ENCODE measurements at places on chromosomes 1 and 21. TPM values are rescaled to one million over a fixed set of nuclear protein-coding genes. Genes with fewer than 3 reads are reported as not detected.
A peak's percentile ranks its signal among the peaks of the same experiment; 100 is the strongest.

Gene NHLH1
- total RNA-seq, result 0.45 TPM

DNA sequence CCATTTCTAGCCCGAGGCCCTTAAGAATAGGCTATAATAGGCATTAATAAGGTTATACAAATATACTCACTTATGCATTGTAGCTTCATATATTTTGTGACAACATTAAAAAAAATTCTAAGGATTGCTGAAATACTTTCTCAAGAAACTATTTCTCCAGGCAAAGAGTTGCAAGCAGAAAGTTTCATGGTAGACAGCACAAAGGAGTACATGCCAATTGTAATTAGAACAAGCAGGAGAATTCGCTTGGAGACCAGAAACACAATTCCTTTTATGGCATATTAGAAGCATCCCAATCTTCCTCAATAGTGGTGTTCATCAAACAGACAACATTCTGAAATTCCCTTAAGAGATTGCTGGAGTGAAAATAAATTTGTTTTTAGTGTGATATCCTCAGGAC, 122.8 kb downstream of the CRB1 start:
- H3K36me3 ChIP-seq, result no peaks in the 10 kb centered on the region
- peak overlapping the region; percentile 60 for H3K27ac ChIP-seq
- peaks cover 26% of the 10 kb centered on the region for H3K4me1 ChIP-seq
- H3K27me3 ChIP-seq, result peaks cover 2% of the 10 kb centered on the region

Gene MPL
- not detected for total RNA-seq

- peaks cover 5% of the 10 kb centered on the region for H3K4me1 ChIP-seq
- no peaks in the 10 kb centered on the region for H3K36me3 ChIP-seq
Measured at GRCh38 chr1:47184090-47184821, 5.6 kb downstream of the PDZK1IP1 start.

- no peak overlapping the region for H3K27ac ChIP-seq
- H3K4me3 ChIP-seq, result no peak overlapping the region
- H3K36me3 ChIP-seq, result no peaks in the 10 kb centered on the region
- peaks cover 53% of the 10 kb centered on the region for H3K27me3 ChIP-seq
- H3K4me1 ChIP-seq, result peaks cover 2% of the 10 kb centered on the region
Measured at GRCh38 chr1:220751111-220751510, 3.0 kb downstream of the MTARC2 start.

DNA sequence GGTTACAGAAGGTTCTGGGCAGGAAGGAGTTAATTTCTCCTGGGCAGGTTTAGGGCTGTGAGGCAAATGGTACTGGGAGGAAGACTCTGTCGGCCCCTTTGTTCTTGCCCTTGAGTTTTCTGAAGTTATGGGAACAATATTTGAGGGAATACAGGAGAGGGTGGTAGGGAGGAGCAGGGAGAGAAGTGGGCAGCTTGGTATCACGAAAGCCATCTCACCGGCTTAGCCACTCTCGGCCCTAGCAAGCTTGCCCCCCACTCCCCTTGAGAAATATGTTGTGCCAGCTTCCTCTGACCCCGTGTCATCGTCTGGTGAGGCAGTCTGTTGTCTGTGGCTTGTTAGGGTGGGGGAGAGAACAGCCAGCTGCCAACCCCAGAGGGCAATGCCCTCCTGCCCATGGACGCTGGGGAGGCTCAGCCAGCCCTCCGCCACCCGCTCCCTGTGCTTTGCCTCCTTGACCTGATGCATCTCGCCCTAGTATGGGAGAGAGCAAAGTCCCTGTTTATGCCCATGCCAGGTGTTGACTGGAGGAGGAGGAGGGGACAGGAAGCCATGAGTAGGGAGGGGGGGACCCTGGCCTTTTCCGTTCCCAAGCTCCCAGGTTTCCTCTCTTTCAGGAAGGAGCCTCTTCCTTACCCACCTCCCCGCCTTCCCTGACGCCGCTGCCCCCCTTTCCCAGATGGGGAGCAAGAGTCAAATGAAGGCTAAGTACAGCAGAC, 1.2 kb downstream of the EFNA1 start:
- H3K4me3 ChIP-seq, result peak overlapping the region; percentile 73
- H3K36me3 ChIP-seq, result no peaks in the 10 kb centered on the region
- peaks cover 21% of the 10 kb centered on the region for H3K27me3 ChIP-seq
- peak overlapping the region; percentile 14 for H3K27ac ChIP-seq
- H3K4me1 ChIP-seq, result peaks cover 34% of the 10 kb centered on the region
- no peak for DNase-seq

Gene CYP4X1
- not detected for total RNA-seq

DNA sequence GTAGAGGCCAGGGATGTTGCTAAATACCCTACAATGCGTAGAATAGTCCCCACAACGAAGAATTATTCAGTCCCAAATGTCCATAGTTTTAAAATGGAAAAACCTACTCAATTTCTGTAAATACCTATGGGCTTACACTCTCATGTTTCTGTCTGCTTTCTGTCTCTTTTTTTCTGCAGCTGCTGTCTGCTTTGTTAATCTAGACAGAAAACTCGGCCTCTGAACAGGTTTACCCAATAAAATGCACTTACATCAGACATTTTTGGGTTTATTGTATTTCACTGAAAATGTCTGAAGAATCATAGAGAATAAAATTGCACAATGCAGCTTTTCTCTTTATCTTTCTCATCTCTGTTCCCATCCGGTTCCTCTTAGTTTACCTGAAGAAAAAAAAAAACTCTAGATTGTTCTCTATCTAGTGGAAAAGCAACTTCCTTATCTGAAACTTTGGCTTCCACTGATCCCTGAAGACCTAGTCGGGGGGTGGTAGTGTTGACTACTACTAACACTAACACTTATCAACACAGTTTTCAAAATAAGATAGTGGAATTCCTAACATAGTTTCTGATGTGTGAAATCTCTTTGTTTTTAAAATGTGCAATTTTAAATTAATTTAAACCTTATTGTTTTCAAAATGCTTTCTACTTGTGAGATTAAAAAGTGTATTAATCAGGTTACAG, 76.9 kb upstream of the CCDC190 start:
- H3K4me3 ChIP-seq, result no peak overlapping the region
- no peak overlapping the region for H3K27ac ChIP-seq
- no peaks in the 10 kb centered on the region for H3K36me3 ChIP-seq
- peaks cover 1% of the 10 kb centered on the region for H3K4me1 ChIP-seq

- DNase-seq, result no peak
- H3K36me3 ChIP-seq, result peaks cover 27% of the 10 kb centered on the region
- peaks cover 23% of the 10 kb centered on the region for H3K4me1 ChIP-seq
- H3K27ac ChIP-seq, result peak overlapping the region; percentile 99
Measured at GRCh38 chr1:36222481-36223380, 1.5 kb upstream of the THRAP3 start.

GRCh38 chr1:63693944-63694571, 79.8 kb upstream of the ROR1 start:
- no peak overlapping the region for H3K27ac ChIP-seq
- no peaks in the 10 kb centered on the region for H3K4me1 ChIP-seq
- DNase-seq, result no peak
- H3K36me3 ChIP-seq, result no peaks in the 10 kb centered on the region
- no peaks in the 10 kb centered on the region for H3K27me3 ChIP-seq

GRCh38 chr1:1561801-1562470, 12.7 kb downstream of the SSU72 start:
- H3K27me3 ChIP-seq, result no peaks in the 10 kb centered on the region
- H3K27ac ChIP-seq, result no peak overlapping the region
- no peak overlapping the region for H3K4me3 ChIP-seq
- DNase-seq, result no peak

Gene CFHR3
- total RNA-seq, result not detected
